NCI-H146 (cell line): ENCODE measurements at places on chromosomes 11 and 22.

DNA sequence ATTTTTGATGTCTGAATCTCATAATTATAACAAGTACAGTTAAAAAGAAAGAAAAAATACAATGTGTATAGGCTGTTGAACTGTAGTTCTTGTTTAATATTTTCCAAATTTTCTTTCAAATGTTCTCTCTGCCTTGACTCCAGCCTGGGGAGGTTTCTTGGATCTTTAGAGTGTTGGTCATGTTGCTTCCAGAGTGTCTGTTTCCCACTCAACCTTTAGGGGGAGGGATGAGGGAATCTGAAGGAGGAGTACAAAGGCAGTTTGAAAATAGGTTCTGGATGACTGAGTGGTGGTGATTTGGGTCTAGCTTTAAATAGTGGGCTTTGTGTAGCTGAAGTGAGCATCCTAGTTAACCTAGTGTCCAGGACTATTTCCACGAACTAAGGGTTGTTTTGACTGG lies 2.0 kb downstream of the CTNND1 start:
- no peak for DNase-seq

- peak; percentile 53 for DNase-seq
Measured at GRCh38 chr11:62217191-62217748, 8.8 kb downstream of the SCGB2A1 start.

- DNase-seq = no peak
Measured at GRCh38 chr22:37229012-37229804, 14.9 kb downstream of the RAC2 start.

GRCh38 chr11:77174559-77174958 lies 46.5 kb downstream of the MYO7A start:
- peak; percentile 88 for DNase-seq

DNA sequence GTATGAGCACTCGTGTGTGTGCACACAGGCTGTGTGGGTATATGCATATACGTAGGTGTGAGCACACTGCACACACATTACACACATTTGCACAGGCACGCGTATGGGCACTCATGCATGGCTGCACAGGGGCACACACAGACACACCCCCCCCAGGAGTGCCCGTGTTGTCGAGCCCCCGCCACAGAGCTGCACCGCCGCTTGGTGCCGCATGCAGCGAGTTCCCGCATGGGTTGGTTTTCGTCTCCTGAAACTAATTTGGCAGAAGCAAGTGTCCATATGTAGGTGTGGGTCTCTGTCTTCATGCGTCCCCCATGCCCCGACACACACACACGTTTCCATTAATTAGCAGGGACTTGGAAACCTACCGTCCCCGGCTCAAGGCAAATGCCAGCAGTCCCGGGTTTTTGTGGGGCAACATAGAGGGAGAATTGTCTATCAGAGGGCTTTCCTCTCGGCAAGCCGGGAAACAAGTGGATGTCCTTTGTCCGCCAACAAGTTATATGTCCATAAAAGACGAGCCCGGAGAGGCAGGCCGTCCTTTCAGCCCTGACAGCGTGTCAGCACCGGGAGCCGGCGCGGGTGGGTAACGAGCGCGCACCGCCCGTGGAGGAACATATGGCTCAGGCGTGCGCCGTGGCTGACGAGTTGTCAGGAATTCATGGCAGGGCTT lies 1291.7 kb downstream of the BRD1 start:
- no peak for DNase-seq

GRCh38 chr11:43936076-43936475 lies 6.4 kb upstream of the C11orf96 start:
- no peak for DNase-seq

DNA sequence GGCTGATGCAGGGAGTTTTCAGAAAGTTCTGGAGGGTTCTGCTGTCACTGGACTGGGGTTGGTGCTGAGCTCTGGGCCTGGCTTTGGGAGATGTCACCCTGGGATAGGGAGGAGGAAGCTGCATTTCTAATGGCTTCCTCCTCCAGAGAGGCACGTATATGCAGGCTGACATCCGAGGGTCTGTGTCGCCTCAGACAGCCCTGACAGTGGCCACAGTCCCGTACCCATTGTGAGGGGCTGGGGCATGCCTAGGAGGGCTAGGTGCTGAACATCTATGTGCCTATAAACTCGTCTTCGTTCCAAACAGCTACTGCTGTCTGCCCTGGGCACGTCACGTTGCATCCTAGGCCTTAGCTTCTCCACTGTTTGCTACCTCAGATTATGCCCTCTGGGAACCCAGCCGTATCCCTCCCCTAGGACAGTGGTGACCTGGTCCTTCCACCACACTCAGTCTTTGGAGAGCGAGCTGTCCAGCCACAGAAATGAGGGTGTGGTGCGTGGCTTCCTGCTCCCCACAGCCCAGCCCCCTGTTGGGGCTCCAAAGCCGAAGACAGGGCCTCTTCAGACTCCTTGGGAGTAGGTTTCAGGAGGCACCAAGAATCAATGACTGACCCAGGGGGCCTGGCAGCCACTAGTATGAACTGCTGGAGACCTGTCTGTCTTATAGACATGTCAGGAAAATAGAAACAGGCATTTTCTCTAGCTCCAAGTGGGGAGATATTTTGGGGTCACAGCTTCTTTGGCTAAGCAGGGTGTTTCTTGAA lies 26.4 kb downstream of the ADAMTS15 start:
- DNase-seq = no peak

- no peak for DNase-seq
Measured at GRCh38 chr11:119187123-119187892, 2.0 kb downstream of the NHERF4 start.

DNA sequence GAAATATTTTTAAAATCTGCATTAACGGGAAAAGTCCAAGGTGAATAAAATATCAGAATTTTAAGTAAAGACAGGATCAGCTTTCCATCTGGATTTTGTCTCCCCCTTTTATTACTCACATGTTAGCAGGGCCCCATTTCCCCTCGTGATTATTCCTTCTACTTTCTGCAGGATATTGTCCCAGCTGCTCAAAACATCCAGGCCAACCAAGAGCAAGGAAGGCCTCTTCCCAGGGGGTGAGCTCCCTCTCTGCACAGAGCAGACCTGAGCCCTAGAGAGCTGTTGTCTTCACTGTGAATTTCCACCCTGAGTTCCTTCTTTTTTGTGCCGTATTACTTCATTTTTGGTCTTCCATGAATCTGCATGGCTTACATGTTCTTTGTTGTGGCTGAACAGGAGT lies 3.7 kb upstream of the TMPRSS13 start:
- DNase-seq = no peak

GRCh38 chr11:60872124-60872960 lies 5.0 kb downstream of the ZP1 start:
- DNase-seq = no peak

DNA sequence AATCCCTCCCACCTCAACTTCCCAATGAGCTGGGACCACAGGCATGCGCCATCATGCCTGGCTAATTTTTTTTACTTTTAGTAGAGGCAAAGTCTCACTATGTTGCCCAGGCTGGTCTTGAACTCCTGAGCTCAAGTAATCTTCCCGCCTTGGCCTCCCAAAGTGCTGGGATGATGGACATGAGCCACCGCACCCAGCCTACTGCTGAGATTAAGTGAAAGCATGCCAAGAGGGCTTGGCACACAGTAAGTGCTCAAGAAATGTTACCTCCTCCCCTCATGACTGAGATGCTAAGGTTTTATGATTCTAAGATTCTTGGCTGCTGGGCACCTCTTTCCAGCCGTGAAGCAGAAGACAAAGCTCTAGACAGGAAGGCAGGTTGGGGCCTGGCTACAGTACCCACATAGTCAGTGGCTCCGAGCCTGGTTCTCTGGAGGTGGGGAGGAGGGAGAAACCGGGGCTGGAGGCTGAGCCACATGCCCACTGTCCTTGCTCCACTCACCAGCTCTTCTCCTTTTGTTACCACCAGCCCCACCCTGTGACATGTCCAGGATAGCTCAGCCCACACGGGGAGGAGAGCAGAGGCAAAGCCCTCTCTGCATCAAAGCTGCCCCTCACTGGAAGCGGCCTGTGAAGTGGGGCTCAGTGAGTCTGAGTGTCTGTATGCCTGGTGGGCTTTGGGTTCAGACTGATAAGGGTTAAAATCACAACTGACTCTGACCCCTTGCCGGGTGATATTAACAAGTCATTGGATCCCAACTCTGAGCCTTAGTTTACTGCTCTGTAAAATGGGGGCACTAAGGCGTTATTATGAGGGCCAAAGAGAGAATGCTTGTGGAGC lies 12.9 kb downstream of the ARHGEF17 start:
- no peak for DNase-seq

DNA sequence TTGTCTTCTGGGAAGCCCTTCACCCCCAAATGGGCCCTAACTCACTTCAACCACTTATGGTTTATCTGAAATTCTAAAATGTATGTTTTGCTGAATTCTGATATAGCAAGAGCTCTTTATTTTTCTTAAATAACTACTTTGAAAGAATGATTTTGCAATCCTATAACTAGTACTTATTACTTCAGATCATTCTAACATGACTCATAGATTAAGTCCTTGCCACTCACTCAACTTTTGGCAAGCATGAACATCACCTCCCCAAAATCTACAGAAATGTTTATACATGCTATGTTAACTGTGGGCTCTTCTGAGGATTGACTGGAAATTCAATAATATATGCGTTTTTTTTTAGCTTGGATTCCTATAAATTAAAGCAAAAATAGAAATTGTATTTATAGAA lies 367.4 kb upstream of the FAT3 start:
- DNase-seq = no peak

DNA sequence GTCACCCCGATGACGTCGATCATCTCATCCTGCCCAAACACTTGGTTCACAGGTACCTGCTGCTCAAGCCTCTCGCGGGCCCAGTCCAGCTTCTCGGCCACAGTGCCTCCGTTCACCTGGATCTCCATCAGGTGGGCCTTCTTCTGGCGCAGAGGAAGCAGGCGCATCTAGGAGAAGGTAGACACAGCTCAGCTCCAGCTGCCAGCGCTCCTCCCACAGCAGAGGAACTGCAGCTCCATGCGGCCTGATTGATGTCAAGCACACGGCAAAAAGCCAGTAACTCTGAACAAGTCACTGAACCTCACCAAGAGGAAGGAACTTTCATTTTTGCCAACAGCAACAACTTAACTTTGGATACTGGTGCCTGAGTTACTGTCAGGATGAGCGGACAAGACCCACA lies 4.0 kb downstream of the RPL3 start:
- DNase-seq = no peak

DNA sequence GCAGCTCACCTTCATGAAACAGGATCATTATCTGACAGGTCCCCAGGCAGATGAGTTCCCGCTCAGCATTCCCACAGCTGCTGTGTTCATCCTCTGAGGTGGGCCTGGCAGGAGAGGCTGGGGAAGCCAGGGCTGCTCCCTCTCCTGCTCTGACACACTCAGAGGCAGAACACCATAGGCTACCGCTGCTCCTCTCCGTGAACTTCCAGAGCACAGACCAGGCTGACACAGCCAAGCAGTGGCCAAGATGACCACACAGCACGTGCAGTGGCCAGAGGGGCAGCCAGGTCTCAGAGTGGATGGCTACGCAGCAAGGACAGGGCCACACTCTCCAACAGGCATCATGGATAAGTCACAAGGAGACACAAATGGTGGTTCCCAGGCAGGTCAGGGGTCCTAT lies 8.5 kb downstream of the PRODH start:
- no peak for DNase-seq

DNA sequence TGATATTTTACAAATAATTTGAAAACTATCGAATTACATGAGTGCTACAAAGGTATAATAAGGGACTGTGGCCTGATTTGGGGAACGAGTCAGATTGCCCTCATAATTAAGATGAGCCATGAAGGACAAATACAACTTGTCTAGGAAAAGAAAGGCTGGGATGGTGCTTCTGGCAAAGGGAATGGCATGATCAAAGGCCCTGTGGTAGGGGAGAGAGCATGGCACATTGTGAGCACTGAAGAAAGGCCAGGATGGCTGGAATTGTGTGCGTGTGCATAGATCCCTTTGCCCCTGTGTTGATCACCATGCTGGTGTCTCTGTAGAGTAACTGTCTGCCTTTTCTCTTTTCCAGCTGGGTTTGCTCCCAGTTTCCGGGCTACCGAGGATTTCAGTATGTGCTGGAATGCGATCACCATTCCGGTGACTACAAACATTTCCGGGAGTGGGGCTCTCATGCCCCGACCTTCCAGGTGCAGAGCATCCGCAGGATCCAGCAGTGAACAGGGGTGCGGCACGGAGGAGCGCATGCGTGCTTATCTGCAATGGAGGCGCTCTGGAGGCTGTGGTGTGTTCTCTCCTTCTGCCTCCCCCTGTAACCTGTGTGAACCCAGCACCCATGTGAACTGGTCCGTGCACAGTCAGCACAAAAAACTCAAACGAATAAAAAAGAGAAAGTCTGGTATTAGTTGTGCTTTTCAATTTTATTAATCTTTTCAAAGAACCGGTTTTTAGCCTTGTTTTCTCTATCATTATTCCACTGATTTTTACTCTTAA lies 8.4 kb downstream of the CRYBA4 start:
- no peak for DNase-seq

- DNase-seq = peak; percentile 94
Measured at GRCh38 chr11:116415095-116415494, 357.7 kb downstream of the BUD13 start.

- DNase-seq = no peak
Measured at GRCh38 chr11:83156996-83157593, at the start of gene PCF11. Gene PCF11, plus strand, starts transcription at chr11:83157131. Its CDS starts 309 bp downstream, at chr11:83157440.

DNA sequence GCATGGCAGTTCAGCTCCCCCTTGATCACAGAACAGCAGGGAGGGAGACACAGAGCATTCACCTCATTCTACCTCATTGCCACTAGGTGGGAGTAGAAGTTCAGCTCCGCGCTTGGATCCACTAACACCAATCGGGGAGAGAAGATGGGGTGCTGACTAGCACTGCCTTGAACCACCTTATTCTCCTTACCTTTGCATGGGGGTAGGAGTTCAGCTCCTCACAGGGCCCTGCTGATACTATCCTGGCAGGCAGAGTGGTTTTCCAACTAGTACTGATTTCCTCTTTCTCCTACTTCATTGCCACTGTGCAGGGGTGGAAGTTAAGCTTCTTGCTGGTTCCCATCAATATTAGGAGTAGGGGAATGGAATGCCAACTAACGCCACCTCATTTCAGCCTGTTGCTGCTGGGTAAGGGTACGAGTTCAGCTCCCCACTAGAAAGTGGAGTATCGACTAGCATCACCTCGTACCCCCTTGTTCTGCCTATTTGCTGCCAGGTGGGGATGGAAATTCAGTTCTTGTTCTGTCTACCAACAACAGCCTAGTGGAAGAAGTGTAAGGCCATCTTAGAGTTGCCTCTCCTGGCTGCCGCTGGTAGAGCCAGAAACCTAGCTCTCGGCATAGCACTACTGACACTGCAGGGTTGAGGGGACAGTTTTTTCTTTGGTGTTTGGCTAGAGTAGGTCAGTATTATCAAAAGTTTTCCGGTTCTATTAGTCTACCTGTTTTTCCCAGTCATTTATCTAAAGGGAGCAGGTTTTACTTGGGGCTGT lies 550.9 kb upstream of the CCDC90B start:
- DNase-seq = peak; percentile 31

- no peak for DNase-seq
Measured at GRCh38 chr22:19082101-19082500, 40.1 kb downstream of the DGCR2 start.

DNA sequence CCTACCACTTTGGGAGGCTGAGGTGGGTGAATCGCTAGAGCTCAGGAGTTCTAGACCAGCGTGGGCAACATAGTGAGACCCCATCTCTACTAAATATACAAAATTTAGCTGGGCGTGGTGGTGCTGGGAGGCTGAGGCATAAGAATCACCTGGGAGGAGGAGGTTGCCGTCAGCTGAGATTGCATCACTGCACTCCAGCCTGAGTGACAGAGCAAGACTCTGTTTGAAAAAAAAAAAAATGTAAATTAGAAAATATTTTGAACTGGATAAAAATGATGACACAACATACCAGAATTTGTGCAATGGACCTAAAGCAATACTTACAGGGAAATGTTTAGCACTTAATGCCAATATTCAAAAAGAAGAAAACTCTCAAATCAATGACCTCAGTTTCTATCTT lies 46.4 kb downstream of the ATG16L2 start:
- no peak for DNase-seq

GRCh38 chr22:39429186-39429585 lies 27.6 kb upstream of the MGAT3 start:
- DNase-seq = no peak
